ENCODE measurements at places on chromosomes 16 and 17. TPM values are rescaled to one million over a fixed set of nuclear protein-coding genes. Genes with fewer than 3 reads are reported as not detected.
A peak's percentile ranks its signal among the peaks of the same experiment; 100 is the strongest.

DNA sequence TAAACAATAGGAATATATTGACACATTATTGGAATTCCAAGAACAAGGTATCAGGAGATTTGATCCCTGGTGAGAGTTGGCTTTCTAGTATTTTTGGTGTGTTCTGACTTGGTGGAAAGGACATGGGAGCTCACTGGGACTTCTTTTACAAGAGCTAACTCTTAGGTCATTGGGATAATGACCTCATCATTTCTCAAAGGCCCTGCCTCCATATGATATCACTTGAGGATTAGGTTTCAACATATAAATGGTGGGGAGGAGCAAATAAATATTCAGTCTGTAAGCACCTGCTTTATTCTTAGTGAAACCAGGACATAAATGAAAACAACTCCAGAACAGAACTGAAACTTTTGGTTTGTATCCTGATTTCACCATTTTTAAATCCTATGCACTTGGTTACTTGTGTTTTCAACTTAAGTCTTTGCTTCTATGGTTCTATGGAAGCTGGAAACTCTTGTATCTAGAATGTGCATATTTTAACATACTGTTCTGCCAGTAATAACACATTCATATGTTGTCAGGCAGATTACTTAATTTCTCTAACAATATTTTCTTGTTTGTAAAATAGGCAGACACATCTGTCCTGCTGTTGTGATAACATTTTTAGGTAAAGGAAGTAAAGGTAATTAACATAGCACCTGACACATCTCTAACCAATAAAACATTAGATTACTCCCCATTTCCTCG is 1527.7 kb upstream of the CDH8 start:
- no peak for DNase-seq

DNA sequence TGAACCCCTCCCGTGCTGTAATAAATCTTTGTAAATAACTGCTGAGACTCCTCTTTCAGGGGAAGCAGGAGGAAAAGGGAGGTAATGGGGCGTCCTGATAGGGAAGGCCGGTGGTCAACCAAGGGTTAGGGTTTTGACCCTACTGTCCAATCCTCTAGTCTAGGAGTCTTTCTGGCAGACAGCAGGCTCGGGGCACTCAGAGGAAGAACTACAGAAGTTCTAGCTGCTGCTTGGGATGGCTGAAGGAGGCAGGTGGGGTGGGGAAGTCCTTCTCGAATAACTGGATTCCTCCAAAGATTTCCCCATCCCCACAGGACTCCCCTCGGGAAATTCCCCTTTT is 387 bp upstream of the STARD3 start:
- DNase-seq = no peak

DNA sequence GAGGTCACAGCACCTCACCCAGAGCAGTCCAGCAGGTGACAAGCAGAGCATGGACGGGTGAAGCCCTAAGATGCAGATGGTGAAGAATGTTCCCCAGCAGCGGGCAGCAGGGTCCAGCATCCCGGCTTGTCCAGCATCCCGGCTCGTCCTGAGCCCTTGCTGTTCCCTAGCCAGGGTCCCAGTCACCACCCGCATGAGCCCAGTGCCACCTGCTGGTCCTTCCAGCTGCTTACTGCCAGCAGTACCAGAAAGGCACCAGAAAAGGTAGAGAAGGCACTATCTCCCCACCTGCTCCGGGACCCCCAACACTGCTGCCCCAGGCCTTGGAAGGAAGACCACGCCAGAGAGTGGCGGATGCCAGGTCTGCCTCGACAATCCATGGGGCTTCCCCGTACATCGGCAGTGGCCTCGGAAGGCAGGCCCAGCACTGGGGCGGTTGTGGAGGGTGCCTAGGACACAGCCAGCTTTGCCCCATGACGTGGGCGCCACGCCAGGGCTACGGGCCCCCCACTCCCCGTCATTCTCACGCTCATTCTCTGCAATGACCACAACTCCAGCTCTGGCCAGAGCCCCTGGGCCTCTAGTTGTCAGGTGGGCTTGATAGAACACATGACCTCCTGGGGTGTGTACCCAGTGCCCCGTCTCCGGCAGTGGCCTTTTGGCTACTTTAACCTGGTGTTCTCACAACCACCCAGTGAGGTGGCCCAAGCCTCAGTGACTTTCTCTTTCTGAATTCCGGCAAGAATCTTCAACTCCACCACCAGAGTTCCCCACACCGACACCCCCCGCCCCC is 1.4 kb downstream of the CENPX start:
- DNase-seq = peak; percentile 34

GRCh38 chr17:50152736-50153135 is 2.3 kb upstream of the PPP1R9B start:
- DNase-seq = no peak

DNA sequence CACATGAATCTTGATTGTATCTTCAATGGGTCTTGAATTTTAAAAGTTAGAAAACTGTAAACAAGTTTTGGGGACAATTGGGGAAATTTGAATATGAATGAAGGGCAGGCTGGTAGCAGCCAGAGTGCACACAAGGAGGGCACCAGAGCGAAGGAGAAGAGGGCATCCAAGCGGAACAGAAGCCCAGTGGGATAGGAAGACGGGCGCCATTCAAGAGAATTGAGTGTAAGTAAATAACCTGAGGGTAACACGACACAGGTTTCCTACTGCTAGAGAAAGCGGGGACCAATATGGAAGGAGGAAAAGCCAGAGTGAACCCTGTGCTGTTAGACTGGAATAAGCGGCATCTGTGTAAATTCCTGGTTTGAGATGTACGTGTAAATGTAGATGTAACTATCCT is 115.1 kb upstream of the CCL2 start:
- no peak for DNase-seq

DNA sequence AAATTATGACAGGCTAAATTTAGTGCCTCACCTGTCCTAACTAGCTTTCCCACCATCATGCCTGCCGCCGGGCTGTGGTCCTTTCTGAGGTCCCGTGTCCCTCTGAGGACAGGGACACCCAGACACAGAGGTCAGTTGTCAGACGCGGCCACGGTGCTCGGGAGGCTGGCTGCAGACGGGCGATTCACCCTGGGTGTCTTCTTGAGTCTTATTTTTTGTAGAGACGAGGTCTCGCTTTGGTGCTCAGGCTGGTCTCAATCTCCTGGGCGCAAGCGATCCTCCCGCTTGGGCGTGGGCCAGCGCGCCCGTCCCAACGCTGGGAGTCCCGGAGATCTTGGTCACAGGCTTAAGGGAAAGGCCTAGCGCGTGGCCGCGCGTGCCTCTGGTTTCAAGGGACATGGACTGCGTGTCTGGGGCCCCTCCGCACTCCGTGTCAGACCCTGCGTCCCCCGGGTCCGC is 797 bp upstream of the RAB11FIP3 start:
- DNase-seq = no peak

DNA sequence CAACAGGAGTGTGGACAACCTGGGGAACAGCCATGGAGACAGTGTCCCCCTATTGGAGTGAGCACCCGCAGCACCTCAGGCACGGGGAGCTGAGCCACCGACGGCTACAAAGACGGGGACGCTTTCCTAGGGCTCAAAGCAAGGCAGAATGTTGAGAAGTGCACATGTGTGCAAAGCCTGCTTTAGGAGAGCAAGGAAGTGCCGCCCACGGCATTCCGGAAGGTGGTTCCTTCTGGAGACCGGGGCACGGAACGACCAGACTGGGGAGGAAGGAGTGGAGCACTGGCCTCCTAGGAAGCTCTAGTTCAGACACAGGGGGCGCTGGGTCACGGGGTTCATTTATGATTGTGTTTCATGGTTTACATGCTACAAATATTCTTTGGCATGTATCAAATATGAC is 52.2 kb downstream of the TBC1D16 start:
- no peak for DNase-seq

DNA sequence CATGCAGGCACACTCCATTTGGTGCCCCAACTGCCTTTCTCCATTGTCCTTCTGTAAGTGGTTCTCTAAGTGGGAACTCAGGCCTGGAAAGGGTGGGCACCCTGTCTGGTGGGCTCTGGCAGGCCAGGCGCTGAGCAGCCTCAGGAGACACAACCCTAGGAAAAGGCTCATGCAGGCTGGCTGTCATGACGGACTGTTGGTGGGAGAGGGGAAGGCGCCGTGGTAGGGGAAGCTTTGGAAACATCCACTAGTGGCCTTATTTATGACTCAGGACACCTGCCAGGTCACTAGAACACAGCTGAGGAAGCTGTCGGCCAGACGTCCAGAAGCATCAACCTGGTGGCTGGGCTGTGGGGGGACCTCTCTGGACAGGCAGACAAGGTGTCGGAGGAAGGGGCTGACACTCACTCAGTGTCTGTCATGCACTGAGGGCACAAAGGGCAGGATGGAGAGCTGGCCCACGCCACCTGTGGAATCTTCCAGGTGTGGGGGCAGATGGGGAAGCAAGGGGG is 216.0 kb downstream of the SEC14L1 start:
- DNase-seq = no peak

- no peak for DNase-seq
These were observed 3.3 kb upstream of the MRM1 start for GRCh38 chr17:36597866-36598777.

GRCh38 chr17:49775546-49776260 is 11.8 kb upstream of the FAM117A start:
- DNase-seq = no peak

- DNase-seq = no peak
These were observed 1.6 kb downstream of the MPO start for GRCh38 chr17:58279016-58279711.

NOMO2 gene
- total RNA-seq = 136 TPM

PRKCB gene
- 6.0 TPM for total RNA-seq
